BJ (cell line): ENCODE measurements at places on chromosomes 6 and 20.

GRCh38 chr6:346386-347030 lies 45.0 kb upstream of the IRF4 start:
- no peak for DNase-seq

GRCh38 chr6:152380351-152380767 lies 256.8 kb downstream of the SYNE1 start:
- DNase-seq: peak; percentile 63

DNA sequence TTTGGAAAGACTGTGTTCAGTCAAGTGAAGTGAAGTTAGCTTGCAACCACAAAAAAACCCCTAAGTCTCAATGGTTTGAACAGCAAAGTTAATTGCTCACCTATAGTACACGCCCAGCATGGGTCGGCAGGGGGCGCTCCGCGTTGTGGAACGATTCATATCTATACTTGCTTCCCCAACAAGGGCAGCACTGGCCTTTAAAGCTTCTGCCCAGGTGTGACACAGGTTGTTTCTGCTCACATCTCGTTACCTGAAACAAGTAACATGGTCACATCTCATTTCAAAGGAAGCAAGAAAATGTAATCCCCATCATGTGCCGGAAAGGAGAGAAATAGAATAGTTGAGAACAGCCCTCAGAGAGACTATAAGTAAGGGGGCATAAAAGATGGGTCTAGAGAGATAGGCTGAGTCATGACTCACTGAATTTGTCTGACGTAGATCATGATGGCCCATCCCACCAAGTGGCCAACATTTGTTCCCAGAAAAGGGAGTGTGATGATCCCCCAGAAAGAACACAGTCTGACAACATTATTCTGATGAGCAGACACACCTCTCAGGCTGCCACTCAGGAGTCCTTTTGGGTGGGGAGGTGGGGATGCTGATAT lies 29.0 kb downstream of the HNF4A start:
- DNase-seq: no peak

DNA sequence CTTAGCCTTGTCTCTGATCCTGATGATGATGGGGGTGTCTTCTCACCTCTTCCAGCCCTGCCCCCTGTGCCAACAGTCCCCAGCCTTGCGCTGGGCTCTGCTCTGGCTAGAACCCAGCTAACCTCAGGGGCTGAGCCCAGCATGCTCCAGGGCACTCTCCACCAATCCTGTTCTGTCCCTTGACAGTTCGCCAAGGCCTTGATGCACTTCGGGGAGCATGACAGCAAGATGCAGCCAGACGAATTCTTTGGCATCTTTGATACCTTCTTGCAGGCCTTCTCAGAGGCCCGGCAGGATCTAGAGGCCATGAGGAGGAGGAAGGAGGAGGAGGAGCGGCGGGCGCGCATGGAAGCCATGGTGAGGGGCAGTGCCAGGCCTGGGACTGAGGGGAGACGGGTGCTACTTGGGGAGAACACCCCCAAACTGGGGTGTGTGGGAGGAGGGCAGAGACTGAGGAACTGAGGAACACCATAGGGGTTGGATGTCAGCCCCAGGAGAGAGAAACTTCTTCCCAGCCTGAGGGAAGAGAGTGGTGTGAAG lies 33.1 kb downstream of the MOCS1 start:
- DNase-seq: no peak

DNA sequence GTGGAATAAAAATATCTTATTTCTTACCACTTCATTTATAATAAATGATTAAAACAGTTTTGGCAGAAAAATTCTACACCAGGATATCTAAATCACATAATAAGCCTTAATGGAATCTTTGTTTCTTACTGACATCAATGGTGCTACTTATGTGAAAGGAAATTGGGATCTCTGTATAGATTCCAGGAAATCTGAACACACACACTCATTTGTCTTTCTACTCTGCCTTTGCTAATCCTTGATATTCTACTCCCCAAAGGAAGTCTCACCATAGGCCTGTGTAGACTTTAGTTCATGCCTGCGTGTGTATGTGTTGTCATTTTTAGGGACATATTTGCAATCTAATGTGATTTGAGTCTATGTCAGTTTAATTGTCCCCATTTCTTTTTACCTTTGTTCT lies 7.9 kb downstream of the ADGRB3 start:
- no peak for DNase-seq
